ENCODE measurements at places on chromosomes 1 and 21.

DNA sequence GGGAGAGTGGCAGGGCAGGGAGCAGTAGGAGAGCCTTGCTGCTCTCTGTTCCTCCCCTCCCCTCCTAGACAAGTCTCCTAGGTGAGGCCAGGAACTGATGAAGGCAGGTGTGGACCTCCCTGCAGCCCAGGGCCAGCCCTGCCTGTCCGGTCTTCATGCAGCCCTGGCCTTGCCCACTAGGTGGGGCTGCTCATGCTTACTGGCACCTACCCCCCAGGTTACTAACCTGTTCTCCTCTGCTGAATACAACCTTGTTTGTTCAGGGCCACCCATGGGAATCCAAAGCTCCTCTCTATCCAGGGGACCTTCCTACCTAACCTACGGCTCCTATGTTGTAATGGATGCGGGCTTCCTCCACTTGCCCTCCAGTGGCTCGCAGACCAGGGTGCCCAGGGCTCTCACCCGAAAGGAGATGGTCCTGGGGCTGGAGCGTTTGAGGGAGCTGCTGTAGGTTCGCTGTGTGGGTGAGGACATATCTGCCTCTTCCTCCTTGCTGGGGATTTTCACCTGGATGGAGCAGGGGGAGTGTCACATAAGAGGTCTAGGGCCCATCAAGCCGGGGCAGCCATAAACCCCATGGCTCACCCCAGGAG, 7.9 kb upstream of the TNNT2 start:
- no peak for DNase-seq

GRCh38 chr1:214840356-214840755, 237.4 kb downstream of the CENPF start:
- DNase-seq: no peak

GRCh38 chr1:158117854-158118704, 62.6 kb upstream of the CD1D start:
- DNase-seq: peak; percentile 10

GRCh38 chr1:89816366-89816765, 4.5 kb upstream of the LRRC8D start:
- no peak for DNase-seq

GRCh38 chr1:25563330-25564215, 20.2 kb downstream of the LDLRAP1 start:
- DNase-seq: no peak

GRCh38 chr1:217989510-217989909, 295.6 kb upstream of the RRP15 start:
- no peak for DNase-seq

All from stimulated activated CD4-positive, alpha-beta T cell treated with anti-CD3 and anti-CD28 coated beads, Interleukin-1b, Interleukin-23, amount 100 ng/mL, for 24 hours (primary cell).